ENCODE measurements at places on chromosomes 3 and 15. TPM values are rescaled to one million over a fixed set of nuclear protein-coding genes. Genes with fewer than 3 reads are reported as not detected.

DNA sequence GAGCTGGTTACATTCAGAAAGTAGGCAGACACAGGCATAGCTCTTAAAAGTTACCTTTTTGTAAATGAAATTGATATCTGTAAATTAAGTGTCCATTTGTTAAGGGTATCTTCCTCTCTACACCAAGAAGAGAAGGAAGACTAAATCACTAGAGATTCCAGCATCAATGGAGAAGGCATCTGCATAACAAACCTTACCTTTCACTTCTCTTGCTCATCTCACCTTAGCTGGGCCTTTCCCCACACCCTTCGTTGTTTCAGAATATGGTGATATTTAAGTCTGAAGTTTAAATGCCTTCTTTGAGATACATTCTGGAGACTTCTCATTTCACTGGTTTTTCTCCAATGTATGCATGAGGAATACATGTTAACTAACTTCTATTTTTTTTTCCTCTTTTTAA, 54.5 kb upstream of the TGFBR2 start:
- no peak overlapping the region for H3K27ac ChIP-seq
- no peaks in the 10 kb centered on the region for H3K36me3 ChIP-seq
- no peaks in the 10 kb centered on the region for H3K4me1 ChIP-seq
- H3K4me3 ChIP-seq: no peak overlapping the region
- no peaks in the 10 kb centered on the region for H3K27me3 ChIP-seq

DNA sequence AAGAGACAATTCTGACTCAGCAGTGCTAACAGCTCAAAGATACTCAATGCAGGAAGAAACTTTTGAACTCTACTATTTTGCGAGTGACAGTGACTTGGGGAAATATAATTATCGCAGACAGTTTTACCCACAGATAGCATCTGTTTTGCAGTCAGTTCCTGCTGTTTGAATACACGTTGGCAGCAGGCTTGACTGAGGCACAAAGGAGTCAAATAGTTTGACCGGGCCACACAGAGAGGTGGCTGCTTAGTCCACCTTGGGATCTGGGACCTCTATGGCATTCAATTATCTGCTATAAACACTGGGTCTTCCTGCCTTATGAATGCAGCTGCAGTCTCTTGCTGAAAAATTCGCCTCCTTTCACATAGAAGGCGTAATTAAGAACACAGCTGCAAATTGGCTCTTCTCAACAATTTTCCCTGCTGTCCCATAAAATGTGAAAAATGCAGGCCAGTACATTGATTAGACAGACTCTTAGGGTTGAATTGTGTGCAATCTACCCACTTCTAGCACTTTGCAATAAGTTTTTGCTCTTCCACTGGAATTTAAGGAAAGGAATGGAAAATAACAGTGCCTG, 56.5 kb downstream of the OTOL1 start:
- peaks cover 2% of the 10 kb centered on the region for H3K27me3 ChIP-seq
- no peak for DNase-seq
- no peak overlapping the region for H3K4me3 ChIP-seq

GRCh38 chr15:65917407-65917756, 48.1 kb downstream of the RAB11A start:
- H3K4me1 ChIP-seq: no peaks in the 10 kb centered on the region
- DNase-seq: no peak
- no peaks in the 10 kb centered on the region for H3K27me3 ChIP-seq
- no peaks in the 10 kb centered on the region for H3K36me3 ChIP-seq
- no peak overlapping the region for H3K27ac ChIP-seq

- no peak for DNase-seq
- no peak overlapping the region for H3K4me3 ChIP-seq
- no peaks in the 10 kb centered on the region for H3K4me1 ChIP-seq
- no peak overlapping the region for H3K27ac ChIP-seq
Measured at GRCh38 chr3:108448593-108448992, 61.8 kb downstream of the MYH15 start.

- DNase-seq: no peak
- no peaks in the 10 kb centered on the region for H3K36me3 ChIP-seq
- no peak overlapping the region for H3K4me3 ChIP-seq
- H3K4me1 ChIP-seq: no peaks in the 10 kb centered on the region
Measured at GRCh38 chr3:131218196-131218595, 163.4 kb upstream of the NUDT16 start.

- H3K27ac ChIP-seq: no peak overlapping the region
- no peaks in the 10 kb centered on the region for H3K4me1 ChIP-seq
- no peaks in the 10 kb centered on the region for H3K36me3 ChIP-seq
- H3K4me3 ChIP-seq: no peak overlapping the region
- no peak for DNase-seq
Measured at GRCh38 chr15:62749036-62749815, 293.3 kb upstream of the TPM1 start.

- no peaks in the 10 kb centered on the region for H3K4me1 ChIP-seq
- no peaks in the 10 kb centered on the region for H3K27me3 ChIP-seq
- no peak overlapping the region for H3K27ac ChIP-seq
- H3K36me3 ChIP-seq: peaks cover 28% of the 10 kb centered on the region
Measured at GRCh38 chr3:43077707-43078106, 28.2 kb downstream of the POMGNT2 start.

DNA sequence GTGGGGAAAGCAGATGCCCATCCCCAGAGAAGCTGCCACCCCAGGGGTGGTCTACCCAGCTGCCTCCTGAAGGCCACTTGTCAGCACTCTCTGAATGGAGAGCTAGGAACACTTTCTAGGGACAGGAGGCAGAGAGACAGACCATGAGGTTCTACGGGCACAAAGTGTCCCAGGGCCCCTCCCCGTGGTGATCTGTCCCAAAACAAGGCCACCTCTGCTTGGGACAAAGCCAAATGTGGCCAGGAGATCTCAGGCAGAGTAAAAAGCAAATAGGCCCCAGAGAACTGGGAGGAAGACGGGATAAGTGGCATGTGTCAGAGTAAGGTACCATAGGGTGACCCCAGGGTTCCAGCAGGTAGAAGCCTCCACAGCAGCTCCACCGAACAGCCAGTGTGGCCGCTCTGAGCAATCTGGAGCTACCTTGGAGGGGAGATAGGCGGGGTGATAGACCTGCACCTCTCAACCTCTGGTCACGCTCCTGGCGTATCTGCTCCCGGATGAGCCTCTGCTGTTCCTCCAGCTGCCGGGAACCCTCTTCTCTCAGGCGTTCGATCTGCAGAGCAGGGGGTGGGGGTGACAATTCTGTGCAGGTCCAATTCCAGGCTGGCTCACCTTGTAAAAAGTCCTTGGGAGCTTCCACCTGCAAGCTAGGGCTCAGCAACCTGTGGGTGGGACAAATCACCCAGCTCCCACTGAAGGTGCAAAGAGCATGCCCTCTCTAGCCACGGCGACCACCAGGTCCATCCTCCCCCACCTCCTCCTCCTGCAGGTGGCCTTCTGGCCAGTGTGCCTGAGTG, 6.2 kb downstream of the C15orf62 start:
- H3K36me3 ChIP-seq: peaks cover 7% of the 10 kb centered on the region
- no peak overlapping the region for H3K4me3 ChIP-seq
- peaks cover 11% of the 10 kb centered on the region for H3K4me1 ChIP-seq
- H3K27ac ChIP-seq: no peak overlapping the region
- no peak for DNase-seq

GRCh38 chr3:185813691-185814215, 11.1 kb downstream of the IGF2BP2 start:
- no peaks in the 10 kb centered on the region for H3K36me3 ChIP-seq
- H3K4me1 ChIP-seq: no peaks in the 10 kb centered on the region
- H3K4me3 ChIP-seq: no peak overlapping the region
- no peak overlapping the region for H3K27ac ChIP-seq
- DNase-seq: no peak

- no peak overlapping the region for H3K27ac ChIP-seq
- H3K4me1 ChIP-seq: no peaks in the 10 kb centered on the region
- DNase-seq: no peak
- H3K27me3 ChIP-seq: no peaks in the 10 kb centered on the region
Measured at GRCh38 chr3:55044486-55044885, 116.6 kb upstream of the LRTM1 start.

- no peak for DNase-seq
- H3K36me3 ChIP-seq: no peaks in the 10 kb centered on the region
- H3K4me1 ChIP-seq: no peaks in the 10 kb centered on the region
- no peaks in the 10 kb centered on the region for H3K27me3 ChIP-seq
- H3K27ac ChIP-seq: no peak overlapping the region
Measured at GRCh38 chr15:41323611-41324010, 8.8 kb downstream of the OIP5 start.

GRCh38 chr15:93213281-93213680, 124.3 kb upstream of the RGMA start:
- DNase-seq: no peak
- no peaks in the 10 kb centered on the region for H3K4me1 ChIP-seq
- no peaks in the 10 kb centered on the region for H3K36me3 ChIP-seq
- no peak overlapping the region for H3K27ac ChIP-seq
- H3K4me3 ChIP-seq: no peak overlapping the region

DNA sequence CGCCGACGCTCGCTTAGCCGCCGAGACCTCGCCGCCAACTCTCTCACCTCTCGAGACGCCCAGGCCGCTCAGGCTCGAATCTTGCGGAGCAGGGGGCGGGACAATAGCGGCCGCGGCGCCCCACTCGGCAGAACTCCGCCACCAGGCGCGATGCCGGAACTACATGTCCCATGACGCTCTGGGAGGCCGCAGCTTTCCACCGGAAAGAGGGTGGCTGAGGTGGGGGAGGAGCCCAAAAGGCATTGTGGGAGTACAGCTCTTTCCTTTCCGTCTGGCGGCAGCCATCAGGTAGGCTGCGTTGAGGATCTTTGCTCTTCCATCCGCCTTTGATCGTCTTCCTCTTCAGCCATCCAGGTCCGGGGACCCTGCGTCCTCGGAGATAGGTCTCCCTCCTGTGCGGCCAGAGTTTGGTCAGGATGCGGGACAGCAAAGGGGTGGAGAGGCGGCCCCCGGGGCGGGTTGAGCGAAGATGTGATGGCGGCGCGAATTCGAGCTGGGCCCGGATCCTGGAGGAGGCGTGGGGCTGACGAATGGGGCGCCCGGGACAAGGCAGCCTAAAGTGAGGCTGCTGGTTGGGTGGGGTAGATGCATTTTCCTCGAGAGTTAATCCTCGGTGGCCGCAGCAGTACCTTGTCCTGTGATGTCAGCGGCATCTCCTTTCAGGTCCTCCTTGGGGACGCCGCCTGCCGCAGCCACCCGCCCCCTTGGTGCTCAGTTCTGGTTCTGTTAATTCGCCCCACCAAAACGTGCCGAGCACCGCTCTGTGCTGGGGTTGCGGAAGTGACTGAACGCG, at the start of the genes NKIRAS1 and RPL15:
Gene NKIRAS1, minus strand, starts transcription at position 105 of the 793 bp plus-strand sequence. CDS start 6,086 bp downstream, outside the sequence.
Gene RPL15, plus strand, starts transcription at position 247 of the 793 bp plus-strand sequence. CDS start 728 bp downstream, outside the sequence.
- H3K36me3 ChIP-seq: no peaks in the 10 kb centered on the region
- DNase-seq: peak; percentile 98
- peak within 1 kb of the TSS; percentile 88 for H3K4me3 ChIP-seq
- H3K27ac ChIP-seq: peak within 1 kb of the TSS; percentile 83

- H3K4me3 ChIP-seq: no peak overlapping the region
- no peak for DNase-seq
- H3K4me1 ChIP-seq: peaks cover 36% of the 10 kb centered on the region
- no peaks in the 10 kb centered on the region for H3K27me3 ChIP-seq
- no peak overlapping the region for H3K27ac ChIP-seq
Measured at GRCh38 chr15:31303726-31304648, 22.6 kb upstream of the KLF13 start.

GRCh38 chr3:186976837-186977750, 46.8 kb downstream of the ST6GAL1 start:
- H3K27me3 ChIP-seq: no peaks in the 10 kb centered on the region
- no peak for DNase-seq
- peaks cover 10% of the 10 kb centered on the region for H3K36me3 ChIP-seq

DNA sequence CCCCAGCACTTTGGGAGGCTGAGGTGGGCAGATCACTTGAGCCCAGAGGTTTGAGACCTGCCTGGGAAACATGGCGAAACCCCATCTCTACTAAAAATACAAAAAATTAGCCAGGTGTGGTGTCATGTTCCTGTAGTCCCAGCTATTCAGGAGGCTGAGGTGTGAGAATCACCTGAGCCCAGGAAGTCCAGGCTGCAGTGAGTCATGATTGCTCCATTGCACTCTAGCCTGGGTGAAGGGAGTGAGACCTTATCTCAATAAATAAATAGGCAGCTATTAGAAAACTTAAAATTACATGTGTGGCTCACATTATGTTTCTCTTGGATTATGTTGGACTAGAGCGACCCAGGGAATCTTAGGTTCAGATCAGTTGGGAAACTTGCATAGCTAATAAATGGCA, 69.7 kb downstream of the RPLP1 start:
- H3K27me3 ChIP-seq: no peaks in the 10 kb centered on the region
- H3K4me3 ChIP-seq: no peak overlapping the region
- H3K27ac ChIP-seq: no peak overlapping the region
- no peak for DNase-seq
- H3K36me3 ChIP-seq: no peaks in the 10 kb centered on the region

DNA sequence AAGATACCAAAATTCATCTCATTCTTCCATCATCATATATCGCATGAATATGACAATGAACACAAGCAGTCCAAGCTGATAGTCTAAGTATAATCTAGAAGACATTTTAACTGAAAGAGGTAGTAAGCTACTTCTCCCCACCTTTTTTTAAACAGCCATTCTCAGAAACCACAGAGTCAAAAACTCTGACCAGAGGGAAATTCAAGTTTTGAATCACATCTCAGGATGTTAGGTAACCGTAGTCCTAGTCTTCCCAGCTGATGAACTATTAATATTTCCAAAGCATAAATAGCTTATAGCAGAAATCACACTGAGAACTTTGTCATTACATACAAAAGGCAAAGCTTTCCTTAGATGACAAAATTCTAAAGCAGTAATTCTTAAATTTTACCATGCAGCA, 25.8 kb downstream of the NPTN start:
- no peak overlapping the region for H3K27ac ChIP-seq
- H3K4me1 ChIP-seq: peaks cover 9% of the 10 kb centered on the region
- H3K36me3 ChIP-seq: no peaks in the 10 kb centered on the region
- no peaks in the 10 kb centered on the region for H3K27me3 ChIP-seq
- H3K4me3 ChIP-seq: no peak overlapping the region

GRCh38 chr15:45285413-45285812, 33.4 kb downstream of the SLC28A2 start:
- H3K27ac ChIP-seq: no peak overlapping the region
- DNase-seq: no peak
- no peak overlapping the region for H3K4me3 ChIP-seq
- H3K27me3 ChIP-seq: no peaks in the 10 kb centered on the region
- no peaks in the 10 kb centered on the region for H3K4me1 ChIP-seq

DNA sequence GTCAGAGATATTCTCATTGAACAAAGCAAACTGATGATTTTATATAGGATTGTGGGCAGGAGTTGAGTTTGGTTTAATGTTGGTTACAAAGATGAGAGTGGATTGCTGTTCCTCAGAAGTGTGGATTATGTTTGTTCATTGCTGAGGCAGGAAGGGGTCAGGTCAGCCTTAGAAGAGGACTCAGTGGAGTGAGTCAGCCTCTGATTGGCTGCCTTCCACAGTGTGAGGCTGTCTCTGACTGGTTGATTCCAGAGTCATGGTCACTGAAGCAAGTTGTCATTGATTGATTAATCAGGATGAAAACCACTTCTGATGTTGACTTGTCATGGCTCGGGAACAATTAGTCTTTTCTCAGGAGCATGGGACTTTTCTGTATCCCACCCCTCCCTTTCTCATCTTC, 36.2 kb downstream of the KBTBD12 start:
- H3K4me1 ChIP-seq: no peaks in the 10 kb centered on the region
- H3K27ac ChIP-seq: no peak overlapping the region
- DNase-seq: no peak
- no peaks in the 10 kb centered on the region for H3K36me3 ChIP-seq

The LYSMD4 gene
- 8.8 TPM for polyA plus RNA-seq

The DUOXA2 gene
- not detected for polyA plus RNA-seq

The TIMP4 gene
- polyA plus RNA-seq: 0.53 TPM

The BNC1 gene
- polyA plus RNA-seq: not detected

The KPNA1 gene
- polyA plus RNA-seq: 53.1 TPM

Data from naive thymus-derived CD4-positive, alpha-beta T cell (primary cell).